ENCODE measurements at places on chromosomes 1 and 21.

DNA sequence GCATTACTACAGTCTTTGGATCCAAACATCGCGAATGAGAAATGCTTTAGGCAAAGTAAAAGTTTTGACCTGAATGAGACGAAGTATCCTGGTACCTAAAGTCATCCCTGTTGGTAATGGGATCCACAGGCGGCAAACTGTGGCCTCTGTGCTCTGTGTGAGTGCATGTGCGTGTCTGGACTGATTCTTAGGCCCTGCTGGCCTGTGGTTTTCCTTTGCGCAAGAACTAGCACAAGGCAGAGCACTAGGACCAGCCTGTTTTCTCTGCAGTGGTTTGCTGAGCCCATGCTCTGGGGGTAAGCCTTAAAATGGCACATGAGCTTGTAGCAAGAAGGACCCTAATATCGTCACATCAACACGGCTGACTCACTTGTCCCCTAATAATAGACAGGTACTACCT, 251.2 kb downstream of the DSCAM start:
- no peak for DNase-seq

- no peak for DNase-seq
Observed at GRCh38 chr1:194026422-194026821, 840.0 kb upstream of the B3GALT2 start.

- DNase-seq, result no peak
Observed at GRCh38 chr1:109161858-109162606, 48.1 kb downstream of the ELAPOR1 start.

- DNase-seq, result no peak
Observed at GRCh38 chr1:156959414-156959813, 39.0 kb downstream of the LRRC71 start.

GRCh38 chr1:30834253-30834652, 74.3 kb downstream of the SDC3 start:
- DNase-seq, result no peak

DNA sequence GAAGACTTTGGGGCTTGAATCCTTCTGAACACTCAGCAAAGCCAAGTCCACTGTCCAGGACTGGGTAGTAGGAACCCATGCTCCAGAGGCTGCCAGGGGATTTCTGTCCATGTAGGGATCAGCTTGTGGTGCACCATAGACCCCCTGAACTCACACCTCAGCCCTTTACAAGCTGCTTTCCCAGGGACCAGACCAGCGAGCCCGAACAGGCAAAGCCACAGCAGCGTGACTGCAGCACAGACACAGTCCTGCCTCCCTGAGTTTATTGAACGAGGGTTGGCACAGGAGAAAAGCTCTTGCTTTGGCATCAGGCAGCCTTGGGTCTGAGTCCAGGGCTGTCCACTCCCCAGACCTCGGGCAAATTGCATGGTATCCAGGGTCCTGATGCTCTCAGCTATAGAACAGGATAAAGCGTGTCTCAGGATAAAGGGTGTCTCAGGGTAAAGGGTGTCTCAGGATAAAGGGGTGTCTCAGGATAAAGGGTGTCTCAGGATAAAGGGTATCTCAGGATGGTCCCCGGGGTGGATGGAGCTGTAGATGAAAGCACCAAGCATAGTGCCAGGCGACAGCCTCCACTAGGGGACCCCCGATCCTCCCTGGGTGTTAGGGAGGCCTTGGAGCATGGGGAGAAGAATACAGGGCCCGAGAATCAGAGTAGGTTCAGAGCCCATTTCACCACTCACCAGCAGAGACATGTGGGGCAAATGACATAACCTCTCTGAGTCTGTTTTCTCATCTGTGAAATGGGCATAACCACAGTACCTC, 648.8 kb downstream of the NPHP4 start:
- DNase-seq, result no peak

- DNase-seq, result no peak
Observed at GRCh38 chr1:235442788-235443429, 61.3 kb downstream of the B3GALNT2 start.

DNA sequence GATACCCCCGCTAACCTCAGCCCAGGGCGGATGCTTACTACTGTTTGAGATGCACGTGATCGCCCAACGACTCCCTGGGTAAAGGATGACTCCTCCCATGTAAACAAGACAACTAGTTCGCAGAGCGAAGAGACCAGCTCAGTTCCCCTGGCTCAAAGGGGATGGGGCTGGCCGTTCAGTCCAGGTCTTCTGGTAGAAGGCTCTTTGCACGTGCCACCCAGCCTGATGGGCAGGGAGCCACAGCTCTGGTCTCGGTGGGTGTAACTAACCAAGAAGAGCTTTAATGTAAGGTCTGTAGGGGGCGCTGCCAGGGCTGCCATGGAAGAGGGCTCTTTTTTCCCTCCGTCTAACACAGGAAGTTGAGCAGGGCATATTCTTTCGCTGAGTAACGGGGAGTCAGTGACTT, 49.4 kb upstream of the PARP1 start:
- no peak for DNase-seq

DNA sequence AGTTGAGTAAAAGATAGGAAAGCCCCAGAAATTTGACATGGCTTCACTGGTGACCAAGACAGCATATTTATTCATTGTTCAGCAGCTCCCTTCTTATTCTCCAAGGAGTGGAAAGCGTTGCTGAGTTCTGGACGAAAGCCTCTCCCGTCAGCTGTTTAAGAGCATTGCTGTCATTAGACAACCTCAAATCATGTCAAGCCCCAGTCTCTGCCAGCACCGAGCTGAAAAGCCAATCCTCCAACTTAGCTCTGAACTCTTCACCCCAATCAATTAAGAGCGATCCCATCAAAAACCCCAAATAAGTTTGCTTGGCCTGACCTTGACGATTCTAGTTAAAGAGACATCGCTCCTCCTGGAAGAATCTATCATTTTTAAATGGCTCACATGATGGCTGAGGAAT, 110.8 kb downstream of the PLPP3 start:
- no peak for DNase-seq

GRCh38 chr1:212119397-212119837, 83.9 kb downstream of the DTL start:
- no peak for DNase-seq

DNA sequence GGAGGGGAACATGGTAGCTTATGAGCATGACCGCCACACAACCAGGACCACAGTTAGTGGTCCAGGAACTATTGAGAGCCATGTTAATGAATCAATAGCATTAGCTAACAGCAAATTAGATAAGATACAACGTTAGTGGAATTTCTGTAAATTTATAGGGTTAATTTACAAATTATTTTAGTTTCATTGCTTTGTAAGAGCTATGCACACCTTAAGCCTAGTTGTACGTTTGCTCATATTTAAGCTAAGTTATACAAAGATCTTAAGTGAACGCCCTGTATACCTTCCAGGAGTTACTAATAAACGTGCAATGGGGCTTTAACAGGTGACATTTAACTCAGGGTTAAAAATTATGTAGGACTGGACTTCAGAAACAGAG, 749 bp downstream of the EXOSC10 start:
- DNase-seq, result no peak

- DNase-seq, result no peak
Observed at GRCh38 chr21:38376235-38376634, 119.4 kb downstream of the KCNJ15 start.

DNA sequence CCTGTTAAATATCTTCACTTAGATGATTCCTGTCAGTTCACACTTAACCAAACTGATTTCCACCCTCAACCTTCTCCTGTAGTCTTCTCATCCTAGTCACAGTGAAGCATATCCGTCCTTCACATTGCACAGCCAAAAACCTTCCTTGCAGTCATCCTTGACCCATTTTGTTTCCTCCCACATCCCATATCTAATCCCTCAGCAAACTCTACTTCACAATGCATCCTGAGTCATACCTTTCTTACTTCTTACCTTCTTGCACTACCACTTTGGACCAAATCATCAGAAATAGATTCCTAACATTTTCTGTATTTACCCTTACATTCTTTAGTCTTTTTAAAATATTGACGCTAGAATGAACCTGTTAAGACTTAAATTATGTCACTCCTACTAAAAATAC, 86.9 kb downstream of the OLFML2B start:
- DNase-seq, result no peak

DNA sequence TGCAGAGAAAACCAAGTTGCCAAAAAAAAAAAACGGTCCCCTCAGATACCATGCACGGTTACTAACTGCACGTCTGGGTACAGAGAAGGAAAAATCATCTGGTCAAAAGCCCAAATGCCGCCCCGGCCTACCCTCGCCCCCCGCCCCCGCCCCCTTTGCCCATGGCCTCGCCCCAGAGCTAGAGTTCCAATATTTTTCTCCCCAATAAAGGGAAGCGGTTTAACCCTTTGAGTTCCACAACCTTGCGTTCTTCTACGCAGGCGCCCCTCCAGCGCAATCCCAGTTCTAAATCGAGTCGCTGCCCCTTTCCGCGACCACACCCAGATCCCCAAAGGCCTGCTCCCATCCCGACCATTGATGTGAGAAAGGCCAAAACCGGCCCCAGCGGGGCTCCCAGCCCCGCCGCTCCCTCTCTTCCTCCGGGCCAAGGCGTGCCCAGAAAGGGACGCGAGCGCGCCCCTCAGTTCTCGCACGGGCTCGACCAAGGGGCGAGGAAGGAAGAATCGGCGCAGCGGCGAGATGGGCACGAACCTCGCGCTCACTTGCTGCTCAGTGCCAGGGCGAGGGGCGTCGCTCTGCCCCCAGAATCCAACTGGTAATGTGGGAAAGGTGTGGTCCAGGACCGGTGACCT, 797 bp downstream of the WDR47 start:
- DNase-seq, result no peak

DNA sequence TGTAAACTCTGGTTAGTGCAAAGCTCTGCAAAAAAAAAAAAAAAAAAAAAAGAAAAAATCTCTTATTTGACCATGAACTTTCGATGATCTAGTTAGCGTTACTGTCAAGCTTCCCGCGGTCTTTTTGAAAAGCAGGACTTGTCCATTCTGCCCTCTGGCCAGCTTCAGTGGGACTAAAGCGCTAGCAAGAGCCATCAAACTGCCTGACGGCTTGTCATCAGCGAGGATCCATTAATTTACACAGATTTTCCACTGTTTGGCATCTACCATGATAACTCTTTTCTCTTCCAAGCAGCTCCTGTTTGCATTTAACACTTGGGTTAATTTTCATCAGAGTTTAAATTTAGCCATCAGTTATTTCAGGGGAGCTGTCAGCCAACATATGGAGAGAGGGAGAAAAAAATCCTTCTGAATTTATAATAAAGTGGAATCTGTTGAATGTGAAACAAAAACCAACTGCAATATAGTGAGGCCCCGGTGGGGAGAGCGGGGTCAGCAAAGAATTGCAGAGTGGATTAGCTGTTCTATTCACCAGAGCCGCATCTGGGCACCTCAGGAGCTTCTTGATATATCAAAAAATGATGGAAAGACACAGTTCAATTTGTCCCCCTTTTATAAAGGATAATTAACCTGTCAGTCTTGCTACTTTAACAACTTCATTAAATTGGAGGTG, 298.2 kb downstream of the SPATA17 start:
- DNase-seq, result no peak

GRCh38 chr21:37257967-37258877, 8.9 kb downstream of the VPS26C start:
- DNase-seq, result no peak

- DNase-seq, result no peak
Observed at GRCh38 chr1:171661076-171661650, 8.7 kb upstream of the MYOC start.

DNA sequence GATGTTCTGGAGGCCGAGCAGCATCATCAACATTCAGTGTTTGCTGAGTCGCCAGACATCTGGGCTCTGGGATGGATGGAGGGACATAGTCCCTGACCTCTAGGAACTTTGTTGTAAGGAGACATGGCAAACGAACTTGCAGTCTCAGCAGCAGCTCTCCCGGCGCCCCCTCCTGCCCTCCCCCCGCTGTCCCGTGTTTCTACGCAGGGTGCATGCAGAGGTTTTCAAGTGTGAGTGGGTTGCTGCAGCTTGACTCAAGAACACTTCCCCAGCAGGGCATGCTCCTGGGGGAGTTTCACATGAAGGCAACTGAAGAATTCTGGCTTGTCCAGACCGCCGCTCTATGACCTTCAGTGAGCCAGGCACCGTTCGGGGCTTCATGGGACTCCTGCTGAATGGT, 121.9 kb downstream of the CAMTA1 start:
- DNase-seq, result no peak

GRCh38 chr1:156118177-156118868, 3.8 kb downstream of the LMNA start:
- DNase-seq, result no peak

DNA sequence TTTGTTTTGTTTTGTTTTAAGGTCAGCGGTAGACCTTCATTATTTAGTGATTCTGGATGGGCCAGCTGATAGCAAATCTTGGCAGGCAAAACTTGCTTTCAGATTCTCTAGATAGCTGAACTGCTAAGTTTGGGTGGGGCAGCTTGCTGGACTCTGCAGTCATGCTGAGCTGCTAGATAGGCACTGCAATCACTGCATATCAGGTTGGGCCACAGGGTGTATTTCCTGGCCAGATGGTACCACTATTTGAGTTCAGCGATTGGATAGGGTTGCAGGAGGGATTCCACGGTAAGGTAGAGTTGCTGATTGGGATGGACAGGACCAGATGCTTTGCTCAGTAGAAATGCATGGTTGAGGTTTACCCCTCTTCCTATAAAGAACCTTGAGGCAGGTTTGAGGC, 579.3 kb upstream of the ADGRL4 start:
- no peak for DNase-seq

- DNase-seq, result no peak
Observed at GRCh38 chr1:100422065-100422464, 69.8 kb downstream of the CDC14A start.

- no peak for DNase-seq
Observed at GRCh38 chr1:110243146-110243545, 33.0 kb downstream of the KCNC4 start.

DNA sequence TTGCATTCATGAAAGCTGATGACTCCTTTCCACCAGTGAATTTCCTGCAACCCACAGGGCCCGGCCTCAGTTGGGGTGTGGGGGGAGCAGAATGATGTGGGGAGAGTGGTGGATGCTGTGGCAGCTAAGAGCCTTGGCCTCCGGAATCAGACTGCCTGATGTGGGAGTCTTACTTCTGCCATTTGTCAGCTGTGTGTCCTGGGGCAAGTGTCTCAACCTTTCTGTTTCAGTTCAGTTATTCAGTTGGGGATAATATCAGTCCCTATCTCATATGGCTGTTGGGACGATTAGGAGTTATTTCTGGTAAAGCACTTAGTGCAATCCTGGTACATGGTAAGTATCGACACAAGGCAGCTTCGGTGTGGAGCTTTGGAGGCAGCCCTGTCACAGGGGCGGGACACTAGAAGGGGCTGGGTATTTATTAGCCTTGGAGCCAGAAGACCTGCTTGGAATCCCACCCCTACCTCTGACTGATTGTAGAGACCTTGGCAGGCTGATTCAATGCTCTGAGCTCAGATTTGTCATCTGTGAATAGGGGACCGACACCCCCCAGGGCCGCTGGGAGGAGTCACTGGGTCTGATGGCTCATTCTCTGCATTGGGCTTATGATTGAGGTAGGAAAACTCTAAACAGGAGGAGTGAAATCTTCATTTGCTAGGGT, 19.6 kb downstream of the ARHGEF10L start:
- no peak for DNase-seq

DNA sequence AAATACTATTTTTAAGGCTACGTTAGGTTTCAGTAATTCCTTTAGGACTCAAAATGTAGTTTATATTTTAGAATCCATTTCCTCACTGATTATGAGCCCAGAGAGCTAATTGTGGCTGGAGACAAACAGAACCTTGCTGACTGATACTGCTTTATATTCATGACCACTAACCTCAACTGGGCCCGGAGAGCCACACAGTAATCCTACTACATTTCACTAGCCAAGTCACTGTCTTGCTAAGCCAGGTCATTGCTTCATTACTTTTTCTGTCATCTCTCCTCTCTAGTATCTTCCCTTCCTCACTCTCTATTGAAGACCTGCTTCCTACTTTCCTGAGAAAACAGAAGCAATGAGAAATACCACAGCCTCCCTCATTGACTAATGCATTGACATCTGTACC, 24.7 kb downstream of the IL23R start:
- DNase-seq, result no peak

Measured in esophagus squamous epithelium (tissue), 5 donors.